Hepatocyte (in vitro differentiated cells): ENCODE measurements at places on chromosomes 7 and 10.
A peak's percentile ranks its signal among the peaks of the same experiment; 100 is the strongest.

- DNase-seq = no peak
Observed at GRCh38 chr7:142806022-142806356, 35.2 kb downstream of the PRSS2 start.

GRCh38 chr7:118844748-118845147 is 620.2 kb downstream of the ANKRD7 start:
- DNase-seq = no peak

DNA sequence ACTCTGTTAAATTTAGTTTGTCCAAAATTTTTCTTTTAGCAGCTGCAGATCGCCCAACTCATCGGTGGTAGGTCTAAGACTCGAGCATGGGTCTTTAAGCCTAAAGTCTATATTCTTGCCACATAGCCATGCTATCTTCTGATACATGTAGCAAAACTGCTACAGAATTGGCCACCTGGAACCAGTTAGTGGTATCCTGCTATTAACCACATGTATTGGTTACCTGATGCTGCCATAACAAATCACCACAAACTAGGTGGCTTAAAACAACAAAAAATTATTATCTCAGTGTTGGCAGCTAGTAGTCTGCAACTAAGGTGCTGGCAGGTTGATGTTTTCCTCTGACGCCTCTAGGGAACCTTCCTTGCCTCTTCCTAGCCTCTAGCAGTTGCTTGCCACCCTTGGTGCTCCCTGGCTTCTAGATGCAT is 96.7 kb upstream of the PIK3CG start:
- no peak for DNase-seq

DNA sequence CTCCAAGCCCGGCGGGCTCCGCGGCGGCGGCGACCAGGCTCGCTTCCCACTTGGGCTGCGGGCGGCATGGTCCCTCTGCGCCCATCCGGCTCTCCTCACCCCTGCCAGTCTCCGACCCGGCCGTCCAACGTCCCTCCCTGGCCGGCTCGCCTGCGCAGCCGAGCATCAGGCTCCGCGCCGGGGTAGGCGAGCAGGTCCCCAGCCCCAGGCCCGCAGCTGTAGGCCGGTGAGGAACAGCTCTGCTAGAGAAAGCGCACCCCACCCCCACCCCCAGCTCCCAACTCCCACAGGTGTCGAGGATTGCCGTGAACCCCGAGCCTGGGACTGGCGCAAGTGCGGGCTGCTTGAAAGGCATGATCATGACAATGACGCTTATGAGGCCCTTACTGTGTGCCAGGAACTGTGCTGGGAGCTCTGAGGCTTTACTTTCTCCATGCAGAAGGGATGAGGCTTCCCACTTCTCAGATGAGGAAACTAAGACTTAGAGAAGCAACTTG is 20.8 kb upstream of the PAX2 start:
- no peak for DNase-seq

- DNase-seq = no peak
Observed at GRCh38 chr7:99033765-99034164, 110.1 kb downstream of the SMURF1 start.

DNA sequence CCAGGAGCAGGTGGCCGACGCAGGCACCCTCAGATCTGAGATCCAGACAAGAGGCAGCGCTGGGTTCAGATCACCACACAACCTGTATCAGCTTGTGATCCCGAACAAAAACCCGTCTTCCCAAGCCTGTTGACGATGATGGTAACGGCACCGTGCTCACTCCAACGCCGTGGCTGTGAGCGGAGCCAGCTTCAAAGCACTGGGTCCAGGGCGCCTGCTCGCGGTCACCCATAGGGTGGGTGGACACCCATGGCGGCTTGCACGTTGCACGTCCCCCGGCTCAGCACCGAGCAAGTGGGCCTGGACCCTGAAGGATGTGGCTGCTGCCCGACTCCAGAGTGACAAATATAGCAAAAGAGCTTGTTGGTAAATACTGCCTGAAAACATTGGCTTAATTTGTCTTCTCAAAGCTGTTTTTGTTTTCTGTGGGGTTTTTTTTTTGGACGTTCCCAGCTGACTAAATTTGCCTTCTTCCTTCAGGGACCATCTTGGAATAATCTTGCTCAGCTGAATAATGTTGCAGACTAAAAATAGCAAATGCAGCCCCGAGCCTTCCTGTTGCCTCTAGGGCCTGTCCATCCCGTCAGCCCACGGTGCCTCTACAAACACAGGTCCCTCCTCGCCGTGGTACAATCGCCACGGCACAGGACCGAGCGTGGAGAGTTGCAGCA is 41.0 kb downstream of the FOXK1 start:
- DNase-seq = no peak

GRCh38 chr7:136074843-136075242 is 97.7 kb upstream of the MTPN start:
- DNase-seq = no peak

DNA sequence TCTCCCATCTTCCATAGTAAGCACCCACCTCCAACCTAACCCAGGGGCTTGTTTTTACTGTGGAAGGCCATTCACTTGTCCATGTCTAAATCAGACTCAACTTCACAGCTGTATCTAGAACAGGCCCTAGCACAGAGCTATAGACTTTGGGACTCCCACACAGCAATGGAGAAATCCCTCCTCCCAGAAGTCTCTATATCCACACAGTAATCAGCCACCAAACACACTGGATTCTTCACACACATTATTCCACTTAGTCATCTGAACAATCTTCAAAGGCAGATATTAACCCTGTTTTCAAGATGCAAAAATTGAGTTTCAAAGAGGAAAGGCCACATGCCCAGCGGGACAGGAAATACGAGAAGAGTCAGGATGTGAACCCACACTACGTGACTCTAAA is 81.8 kb downstream of the MALSU1 start:
- no peak for DNase-seq

DNA sequence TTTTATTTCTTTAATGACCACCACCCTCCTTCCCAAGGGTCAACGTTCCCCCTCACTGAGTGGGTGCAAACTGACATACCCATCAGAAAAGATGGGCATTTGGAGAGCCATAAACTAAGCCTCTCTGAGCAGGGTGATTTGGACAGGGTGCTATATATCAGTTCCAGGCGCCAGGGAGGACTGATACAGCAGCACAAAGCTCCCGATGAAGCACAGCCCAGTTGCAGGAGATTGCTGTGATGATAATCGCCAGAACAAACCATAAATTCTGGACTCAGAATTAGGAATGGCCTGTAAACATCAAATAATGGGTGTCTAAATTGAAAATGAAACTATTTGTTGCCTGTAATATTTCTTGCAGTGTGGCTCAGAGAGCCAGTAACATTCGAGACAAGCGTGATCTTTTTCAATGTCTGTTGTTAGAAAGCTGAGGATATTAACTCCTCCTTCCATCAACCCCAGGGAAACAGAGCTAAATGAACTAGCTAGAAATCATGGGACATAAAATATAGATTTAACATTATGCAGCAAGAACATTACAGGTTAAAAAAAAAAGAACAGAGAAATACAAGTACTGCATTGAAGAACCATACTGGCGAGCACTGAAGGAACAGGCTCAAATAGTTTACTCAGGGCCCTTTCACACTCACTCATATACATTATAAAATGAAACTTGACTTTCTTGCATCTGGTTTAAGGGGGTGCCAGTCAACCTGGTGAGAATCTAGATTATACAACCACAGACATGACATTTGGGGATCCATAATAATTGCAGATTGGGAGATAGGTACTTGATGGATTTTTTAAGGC is 137.5 kb upstream of the LRRTM3 start:
- no peak for DNase-seq

GRCh38 chr10:1860351-1860750 is 123.0 kb upstream of the ADARB2 start:
- no peak for DNase-seq

DNA sequence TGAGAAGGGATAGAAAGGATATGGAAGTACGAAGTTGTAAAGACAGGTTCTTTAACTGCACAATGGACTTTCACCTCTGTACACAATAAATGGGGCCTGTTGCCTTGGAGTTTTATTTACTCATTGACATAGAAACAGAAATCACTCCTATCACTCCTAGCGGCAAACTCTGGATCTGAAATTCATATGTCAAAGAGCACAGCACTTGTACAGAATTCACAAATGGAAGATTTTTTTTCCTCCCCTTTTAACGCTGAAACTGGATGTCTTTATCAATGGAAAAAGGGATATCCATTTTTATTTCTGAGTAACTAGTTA is 18.2 kb downstream of the NT5C3A start:
- DNase-seq = peak; percentile 71

GRCh38 chr10:130128062-130128781 is 8.0 kb upstream of the GLRX3 start:
- no peak for DNase-seq

DNA sequence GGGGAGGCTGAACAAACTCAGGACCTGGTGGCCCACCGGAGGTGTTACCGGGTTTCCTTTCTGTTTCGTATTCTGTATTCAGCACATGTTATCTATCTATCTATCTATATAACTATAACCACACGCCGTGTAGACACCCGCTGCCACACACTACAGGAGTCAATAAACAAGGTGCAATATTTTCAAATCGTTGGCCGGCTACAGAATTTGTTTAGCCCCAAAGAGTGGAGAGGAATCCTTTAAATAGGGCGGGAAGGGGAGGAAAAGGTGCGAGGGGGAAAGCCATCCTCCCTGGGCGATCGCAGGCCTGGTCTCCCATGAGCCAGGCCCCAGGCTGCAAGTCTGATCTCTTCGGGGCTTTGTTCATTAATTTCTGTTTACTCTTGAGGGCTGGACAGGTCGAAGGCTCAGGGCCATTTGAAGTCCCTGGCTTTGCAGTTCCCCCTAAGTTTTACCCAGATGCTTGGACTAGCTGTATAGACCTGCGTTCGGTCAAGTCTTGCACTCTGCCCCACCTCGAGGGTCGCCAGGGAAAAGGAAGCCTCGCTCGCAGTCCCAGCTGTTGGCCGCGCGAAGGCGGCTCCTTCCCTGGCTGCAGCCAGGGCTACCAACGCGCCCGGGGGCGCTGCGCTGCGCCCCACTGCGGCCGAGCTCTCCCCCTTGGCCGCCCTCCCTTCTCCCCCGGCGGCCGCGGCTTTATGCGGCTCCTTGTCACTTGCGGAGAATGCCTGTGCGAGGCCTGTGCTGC is 3.8 kb downstream of the NKX2-3 start:
- no peak for DNase-seq

GRCh38 chr7:40541336-40541735 is 406.5 kb downstream of the SUGCT start:
- DNase-seq = no peak

DNA sequence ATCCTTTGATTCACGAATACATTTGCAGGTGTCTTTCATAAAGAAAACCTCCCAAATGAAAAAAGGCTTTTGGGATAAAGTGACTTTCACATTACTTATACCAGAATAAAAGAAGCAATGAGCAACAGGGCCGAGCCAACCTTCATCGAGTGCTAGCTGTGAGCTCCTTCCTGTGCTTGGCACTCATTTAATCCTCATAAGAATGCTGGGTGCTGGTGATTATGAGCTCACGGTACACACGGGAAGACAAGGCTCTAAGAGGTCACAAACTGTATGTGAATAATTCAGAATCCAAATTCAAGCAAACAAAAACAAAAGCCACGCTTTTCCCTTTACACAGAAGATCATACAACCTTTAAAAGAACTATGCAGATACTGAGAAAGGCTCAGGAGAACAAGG is 156.2 kb downstream of the COBL start:
- DNase-seq = no peak

DNA sequence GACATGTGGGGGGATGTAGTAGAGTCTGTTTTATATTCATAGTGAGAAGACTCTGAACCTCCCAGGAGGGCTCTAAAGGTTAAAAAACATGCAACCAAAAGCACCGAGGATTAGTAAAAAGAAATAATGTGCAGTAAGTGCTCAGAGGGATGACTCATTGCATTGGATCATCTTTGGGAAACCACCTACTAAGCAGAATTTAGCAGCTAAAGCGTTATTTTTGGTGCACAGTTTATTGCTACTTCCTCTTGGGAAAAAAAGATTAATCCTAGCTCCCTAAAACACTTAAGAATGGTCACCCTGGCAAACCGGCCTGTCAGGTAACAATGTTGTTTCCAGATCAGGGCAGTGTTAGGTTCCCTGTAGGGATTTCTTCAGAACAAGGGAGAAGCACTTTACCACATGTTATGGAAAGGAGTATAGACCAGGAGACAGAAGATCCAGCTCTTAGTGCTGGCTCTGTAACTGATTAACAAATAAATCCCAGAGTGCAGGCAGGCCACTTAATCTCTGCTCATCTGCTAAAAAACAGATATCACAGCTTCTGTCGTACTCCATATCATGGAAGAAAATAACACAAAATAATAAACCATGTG is 44.8 kb upstream of the FAM133B start:
- peak; percentile 41 for DNase-seq

DNA sequence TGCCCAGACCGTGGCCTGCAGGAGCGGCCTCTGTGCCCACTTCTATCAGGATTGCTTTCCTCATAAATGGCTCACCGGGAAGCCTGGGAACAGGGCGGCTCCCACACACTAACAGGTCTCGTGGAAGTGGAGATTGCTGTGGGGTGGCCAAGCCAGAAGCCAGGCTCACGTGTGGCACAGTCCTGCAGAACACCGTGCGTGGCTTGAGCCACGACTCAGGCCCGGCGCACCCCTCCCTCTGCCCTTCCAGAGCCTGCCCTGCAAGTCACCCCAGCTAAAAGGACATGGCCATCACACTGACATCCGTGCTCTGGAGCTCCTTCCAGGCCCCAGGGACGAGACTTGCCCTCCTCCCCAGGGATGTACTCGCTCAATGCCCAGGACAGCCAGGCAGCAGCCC is 7.0 kb downstream of the GPER1 start:
- no peak for DNase-seq

DNA sequence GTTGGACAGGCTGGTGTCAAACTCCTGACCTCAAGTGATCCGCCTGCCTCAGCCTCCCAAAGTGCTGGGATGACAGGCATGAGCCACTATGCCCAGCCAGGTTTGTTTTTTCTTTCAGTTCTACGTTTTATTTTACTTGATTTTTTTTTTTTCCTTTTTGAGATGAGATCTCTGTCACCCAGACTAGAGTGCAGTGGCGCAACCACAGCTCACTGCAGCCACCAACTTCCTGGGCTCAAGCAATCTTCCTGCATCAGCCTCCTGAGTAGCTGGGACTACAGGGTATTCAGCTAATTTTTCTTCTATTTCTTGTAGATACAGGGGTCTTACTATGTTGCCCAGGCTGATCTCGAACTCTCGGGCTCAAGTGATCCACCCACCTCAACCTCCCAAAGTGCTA is 24.3 kb downstream of the GDI2 start:
- no peak for DNase-seq

GRCh38 chr7:24727154-24728120 is 29.8 kb downstream of the GSDME start:
- no peak for DNase-seq

DNA sequence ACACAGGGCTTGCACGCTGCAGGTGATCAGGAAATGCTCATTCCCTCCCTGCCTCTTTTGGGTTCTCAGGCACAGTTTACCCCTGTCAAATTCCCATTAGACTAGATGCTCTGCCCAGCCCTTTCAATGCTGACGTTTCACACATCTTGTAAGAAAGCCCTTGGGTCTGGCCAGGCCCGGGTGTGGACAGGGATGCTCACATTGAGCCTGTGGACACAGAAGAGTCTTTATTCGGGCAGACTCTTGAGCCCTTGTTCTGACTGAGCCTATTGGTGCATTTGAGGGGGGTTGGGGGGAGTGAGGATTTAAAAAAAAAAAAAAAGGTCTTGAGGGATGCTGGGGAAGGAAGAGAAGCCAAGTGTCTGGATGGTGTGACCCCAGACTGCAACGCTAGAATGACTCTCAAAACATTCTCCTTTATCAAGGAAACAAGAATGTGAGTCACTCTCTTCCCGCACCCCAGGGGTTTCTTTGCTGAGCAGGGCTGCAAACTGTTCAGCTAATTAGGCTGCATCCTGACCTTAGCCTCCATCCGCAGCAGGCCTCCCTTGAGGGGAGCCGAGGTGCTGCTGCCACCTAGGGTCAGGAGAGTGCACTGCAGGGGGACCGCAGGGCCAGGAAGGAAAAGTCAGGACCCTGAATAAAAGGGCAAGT is 53.6 kb upstream of the TMEM72 start:
- peak; percentile 74 for DNase-seq
